ENCODE measurements at places on chromosomes 3 and 15. TPM values are rescaled to one million over a fixed set of nuclear protein-coding genes. Genes with fewer than 3 reads are reported as not detected.

USP4 gene
- 93.3 TPM for total RNA-seq

KLHL40 gene
- total RNA-seq = not detected

ANKUB1 gene
- not detected for total RNA-seq

ADGRG7 gene
- 0.78 TPM for total RNA-seq

CTXND1 gene
- total RNA-seq = 2.5 TPM

MINAR1 gene
- total RNA-seq = 0.70 TPM

TBC1D2B gene
- 103 TPM for total RNA-seq

GCHFR gene
- 7.4 TPM for total RNA-seq

LRRIQ4 gene
- total RNA-seq = not detected

CA12 gene
- 114 TPM for total RNA-seq

SAMD7 gene
- not detected for total RNA-seq

CCDC9B gene
- 56.5 TPM for total RNA-seq

PLA2G4E gene
- 0.34 TPM for total RNA-seq

SPINT1 gene
- total RNA-seq = 138 TPM

SERPINI2 gene
- total RNA-seq = 0.55 TPM

SOX14 gene
- not detected for total RNA-seq

PROS1 gene
- 31.2 TPM for total RNA-seq

GOLGA8O gene
- total RNA-seq = 4.5 TPM

GOLGA6A gene
- total RNA-seq = not detected

TMEM207 gene
- not detected for total RNA-seq

ATP13A5 gene
- total RNA-seq = not detected

THSD4 gene
- total RNA-seq = 57.9 TPM

GRIP2 gene
- 2.3 TPM for total RNA-seq

GOLGA6B gene
- total RNA-seq = 0.36 TPM

ADAMTS17 gene
- 10.6 TPM for total RNA-seq

CDC25A gene
- 2.1 TPM for total RNA-seq

NCEH1 gene
- 20.7 TPM for total RNA-seq

POC1A gene
- 3.6 TPM for total RNA-seq

ALG1L2 gene
- 0.99 TPM for total RNA-seq

FRMD4B gene
- 28.6 TPM for total RNA-seq

ZNF774 gene
- total RNA-seq = 8.9 TPM

ZNF654 gene
- total RNA-seq = 25.7 TPM

EPHB3 gene
- total RNA-seq = 4.9 TPM

SKOR1 gene
- total RNA-seq = 0.60 TPM

KCNAB1 gene
- total RNA-seq = 9.1 TPM

ANKRD34C gene
- not detected for total RNA-seq

SPRED1 gene
- total RNA-seq = 22.5 TPM

GPD1L gene
- 60.8 TPM for total RNA-seq

CLDN16 gene
- 1.1 TPM for total RNA-seq

GRAMD1C gene
- total RNA-seq = 11.1 TPM

CCDC39 gene
- not detected for total RNA-seq

MCF2L2 gene
- 3.0 TPM for total RNA-seq

EDC3 gene
- 40.4 TPM for total RNA-seq

PP2D1 gene
- total RNA-seq = not detected

TGM5 gene
- 0.91 TPM for total RNA-seq

TMEM87A gene
- 87.4 TPM for total RNA-seq

RSRC1 gene
- total RNA-seq = 48.3 TPM

RETNLB gene
- total RNA-seq = not detected

Measured in ureter (tissue), 1 donor.